ENCODE measurements at places on chromosomes 12 and 14.

DNA sequence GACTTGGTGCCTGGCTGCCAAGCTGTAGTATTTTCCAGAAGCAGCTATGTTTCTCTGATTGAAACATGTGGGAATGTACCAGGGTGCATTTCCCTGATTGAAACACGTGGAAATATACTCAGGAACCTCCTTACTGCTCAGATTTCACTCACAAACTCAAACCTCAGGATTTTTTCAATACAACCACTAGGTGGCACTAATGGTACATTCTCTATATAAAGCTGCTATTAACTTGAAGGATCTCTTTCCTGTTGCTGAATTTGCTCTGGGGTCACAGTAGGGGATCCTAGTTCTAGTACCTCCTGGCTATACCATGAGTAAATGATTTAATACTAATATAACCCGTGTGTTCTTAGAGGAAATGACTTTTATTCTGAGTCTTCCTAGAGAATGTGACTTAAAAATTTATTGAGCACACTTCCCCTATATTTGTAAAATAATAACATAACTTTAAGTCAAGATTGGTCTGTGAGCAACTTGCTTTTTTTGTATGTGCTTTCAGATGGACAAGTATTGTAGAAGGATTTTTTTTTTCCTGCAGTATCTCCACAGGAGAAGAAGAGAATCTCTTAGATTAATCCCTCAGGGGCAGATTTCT is 173.8 kb upstream of the MIS18BP1 start:
- no peak for DNase-seq

- no peak for DNase-seq
Observed at GRCh38 chr14:37598747-37599506, 3.5 kb downstream of the TTC6 start.

- no peak for DNase-seq
Observed at GRCh38 chr14:55794655-55795595, 214.9 kb downstream of the KTN1 start.

DNA sequence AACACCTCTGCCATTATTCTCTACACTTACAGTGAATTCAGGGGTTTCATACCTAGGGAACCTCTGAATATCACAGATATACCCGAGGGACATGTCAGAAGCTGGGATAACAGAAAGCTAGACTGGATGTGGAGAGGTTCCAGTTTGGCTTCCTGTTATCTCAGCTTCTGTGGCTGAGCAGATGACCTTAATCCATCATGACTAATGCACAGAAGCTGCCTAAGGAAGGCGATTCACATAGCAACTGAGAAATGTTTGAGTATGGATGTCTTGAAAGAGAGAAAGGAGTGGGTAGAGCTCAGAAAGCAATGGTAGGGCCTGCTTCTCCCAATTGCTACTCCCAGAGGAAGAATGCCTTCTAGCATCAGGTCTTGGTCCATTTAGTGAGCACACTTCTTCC is 187.6 kb downstream of the RMST start:
- no peak for DNase-seq

DNA sequence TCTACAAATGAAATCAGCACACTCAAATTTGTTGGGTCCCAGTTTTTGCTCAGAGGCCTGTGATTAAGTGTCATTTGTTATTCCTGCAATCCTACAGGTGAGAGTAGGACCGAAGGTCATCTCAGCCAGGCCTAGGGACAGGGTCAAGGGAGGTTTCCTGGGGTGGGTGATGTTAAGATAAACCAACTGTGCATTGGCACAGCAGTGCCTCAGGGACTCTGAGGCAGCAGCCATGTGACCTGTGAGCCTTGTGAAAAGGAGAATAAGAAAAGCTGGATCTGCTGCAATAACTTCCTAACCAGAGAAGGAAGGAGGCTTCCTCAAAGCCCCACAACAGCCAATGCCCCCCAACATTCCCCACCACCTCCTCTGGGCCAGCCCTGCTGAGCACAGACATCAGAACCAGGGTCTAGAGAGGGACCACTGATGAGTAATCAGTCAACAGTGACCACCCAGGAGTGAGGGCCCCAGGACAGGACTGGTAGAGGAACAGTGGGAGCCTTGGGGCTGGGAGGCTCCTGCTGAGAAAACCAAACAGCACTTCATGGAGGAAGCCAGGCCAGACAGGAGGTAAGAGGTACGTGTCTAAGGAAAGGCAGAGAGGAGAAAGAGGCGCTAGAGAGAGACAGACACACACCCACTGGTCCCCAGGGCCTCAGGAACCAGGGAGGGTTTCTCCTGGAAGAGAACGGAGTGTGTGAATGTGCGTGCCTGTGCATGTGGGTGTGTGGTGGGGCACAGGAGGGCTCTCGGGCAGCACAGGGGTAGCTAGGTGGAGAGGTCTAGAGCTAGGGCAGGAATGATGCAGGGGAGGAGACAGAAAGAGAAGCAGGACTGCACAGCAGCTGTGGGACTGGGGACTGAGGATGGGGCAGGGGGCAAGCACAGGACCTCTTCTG is 82.4 kb downstream of the ITPK1 start:
- DNase-seq: no peak

DNA sequence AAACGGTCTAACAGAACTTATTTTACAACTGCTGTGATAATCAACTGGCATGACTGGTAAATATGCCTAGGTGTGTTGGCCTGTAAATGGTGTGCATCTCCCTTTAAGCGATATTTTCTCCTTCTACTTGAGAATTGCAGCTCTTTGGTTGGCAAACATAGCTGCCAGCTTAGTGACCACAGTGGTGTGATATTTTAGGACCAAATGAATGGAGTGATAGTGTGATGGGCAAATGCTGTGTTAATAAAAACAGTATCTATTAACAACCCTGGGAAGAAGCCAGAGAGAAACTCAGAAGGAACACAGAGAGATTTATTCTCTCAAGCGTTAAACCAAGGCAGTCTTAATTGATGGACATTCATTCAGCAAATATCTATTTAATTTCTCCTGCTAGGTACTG is 278.4 kb downstream of the AACS start:
- DNase-seq: no peak

GRCh38 chr12:97397008-97397407 is 65.6 kb upstream of the RMST start:
- DNase-seq: no peak

- no peak for DNase-seq
Observed at GRCh38 chr14:52551696-52552062, 626 bp downstream of the TXNDC16 start.

GRCh38 chr14:42229976-42230375 is 623.3 kb downstream of the LRFN5 start:
- no peak for DNase-seq

GRCh38 chr12:53659011-53659551 is 16.8 kb downstream of the ATP5MC2 start:
- no peak for DNase-seq

- DNase-seq: peak; percentile 19
Observed at GRCh38 chr12:121918679-121919038, 267 bp downstream of the CFAP251 start.

- no peak for DNase-seq
Observed at GRCh38 chr14:89340200-89341181, 76.5 kb downstream of the FOXN3 start.

DNA sequence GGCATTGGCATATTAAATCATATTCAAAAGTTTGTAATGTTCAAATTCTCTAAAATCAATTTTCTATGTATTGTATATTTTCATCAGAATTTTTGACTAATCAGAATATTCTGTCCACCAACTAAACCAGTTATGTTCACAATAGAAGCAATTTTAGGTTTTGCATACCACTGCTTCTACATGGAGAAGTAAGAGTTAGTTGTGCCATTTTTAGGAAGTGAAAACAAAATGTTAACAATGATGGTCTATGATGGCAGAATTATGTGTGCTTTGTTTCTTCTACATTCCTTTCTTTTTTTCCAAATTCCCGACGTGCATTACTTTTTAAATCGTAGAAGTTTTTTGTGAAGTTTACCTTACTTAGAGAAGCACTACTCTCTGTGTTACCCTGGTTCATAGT is 29.5 kb downstream of the ABHD12B start:
- DNase-seq: no peak

DNA sequence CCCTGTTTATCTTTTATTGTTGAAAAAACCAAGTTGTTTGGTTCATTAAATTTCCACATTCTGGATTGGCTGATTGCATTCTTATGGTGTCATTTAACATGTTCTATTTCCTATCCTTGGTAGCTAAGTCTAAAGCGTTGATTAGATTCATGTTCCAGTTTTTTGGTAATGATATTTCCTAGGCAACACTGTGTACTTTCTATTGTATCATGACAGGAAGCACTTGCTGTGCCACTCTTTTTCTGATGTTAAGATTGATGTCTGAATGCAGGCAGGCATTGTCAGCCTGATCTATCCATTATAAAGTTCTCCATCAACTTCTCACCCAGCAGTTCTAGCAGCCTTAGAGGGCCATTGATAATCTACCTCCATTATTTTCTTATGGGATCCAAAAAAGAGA is 91.1 kb upstream of the ARID2 start:
- DNase-seq: no peak

- no peak for DNase-seq
Observed at GRCh38 chr14:61381553-61381952, 60.2 kb downstream of the PRKCH start.
